ENCODE measurements at places on chromosomes 3 and 15.

DNA sequence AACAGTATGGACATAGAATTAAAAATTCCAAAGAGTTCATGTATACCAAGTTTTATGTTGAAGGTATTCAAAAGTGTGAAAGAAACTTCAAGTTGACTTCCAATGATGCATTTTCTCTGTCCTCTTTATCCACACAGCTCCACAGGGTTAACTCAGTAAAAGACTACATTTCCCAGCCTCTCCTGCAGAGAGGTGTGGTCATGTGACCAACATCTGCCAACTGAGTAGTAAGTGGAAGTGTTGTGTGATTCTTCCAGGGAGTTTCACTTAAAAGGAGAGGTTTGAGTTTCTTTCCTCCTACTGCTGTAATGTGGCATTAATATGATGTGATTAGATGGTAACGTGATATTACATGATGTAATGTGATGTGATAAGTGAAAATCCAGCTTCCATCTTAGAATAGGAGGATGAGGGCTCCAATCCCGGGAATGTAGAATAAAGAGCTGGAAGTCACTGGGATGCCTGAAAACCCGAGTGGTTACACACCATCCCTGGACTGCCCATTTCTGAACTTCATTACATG lies 280.6 kb downstream of the ARRDC4 start:
- no peak for DNase-seq

- DNase-seq, result no peak
Observed at GRCh38 chr3:104635872-104636580, 730.7 kb upstream of the ALCAM start.

- DNase-seq, result no peak
Observed at GRCh38 chr3:178538056-178538455, 1.8 kb downstream of the KCNMB2 start.

DNA sequence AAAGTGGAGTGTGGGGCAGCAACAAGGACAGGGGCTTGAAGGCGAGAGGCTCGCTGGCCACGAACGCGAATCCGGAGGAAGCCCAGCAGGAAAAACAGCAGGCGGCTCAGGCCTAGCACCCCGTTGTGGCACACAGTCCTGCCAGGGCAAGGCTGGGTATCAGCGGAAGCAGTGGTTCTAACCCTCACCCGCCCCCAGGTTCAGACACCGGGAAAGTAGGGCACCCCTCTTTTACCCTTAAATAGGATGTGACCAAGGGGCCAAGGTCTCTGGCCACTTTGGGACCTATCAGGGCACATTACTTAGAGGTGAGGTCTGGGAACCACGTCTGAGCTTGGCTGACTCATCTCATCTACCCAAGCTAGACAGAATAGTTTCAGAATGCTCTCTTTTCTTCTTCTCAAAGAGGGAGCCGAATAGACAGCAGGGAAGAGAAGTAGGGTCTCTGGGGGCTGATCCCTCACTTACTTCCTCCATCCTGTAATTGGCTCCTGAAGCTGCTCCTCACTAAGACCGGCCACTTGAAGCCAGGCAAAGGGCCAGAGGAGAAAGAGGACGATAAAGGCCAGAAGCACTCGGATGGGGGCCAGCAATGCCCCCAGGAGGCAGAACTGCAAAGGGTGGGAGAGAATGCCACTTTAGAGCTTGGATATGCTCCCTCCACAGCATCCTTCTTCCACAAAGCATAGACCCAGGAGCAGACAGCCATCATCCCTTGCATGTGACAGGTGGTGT lies 1.7 kb downstream of the LPCAT4 start:
- DNase-seq, result no peak

GRCh38 chr3:33704891-33705290 lies 13.2 kb downstream of the CLASP2 start:
- DNase-seq, result peak; percentile 19

DNA sequence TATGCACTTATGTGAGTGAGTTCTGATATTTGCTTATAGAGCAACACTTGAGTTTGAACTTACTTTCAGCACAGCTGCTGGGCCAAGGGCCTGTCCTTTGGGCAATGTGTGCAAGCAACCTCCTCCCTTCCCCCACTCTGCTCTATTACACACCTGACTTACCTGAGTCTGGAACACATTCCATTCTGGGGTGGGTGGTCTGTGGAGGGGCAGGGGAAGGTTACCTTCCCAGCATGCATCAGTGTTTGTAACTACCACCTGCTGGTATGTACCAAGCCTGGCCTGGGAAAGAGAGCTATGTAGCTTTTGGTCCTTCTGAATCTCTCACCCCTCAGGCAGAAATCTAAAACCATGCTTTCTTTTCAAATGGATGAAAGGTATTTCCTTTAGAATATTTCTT lies 103.0 kb downstream of the ISL2 start:
- no peak for DNase-seq

GRCh38 chr3:111989061-111989678 lies 9.6 kb upstream of the TAGLN3 start:
- peak; percentile 41 for DNase-seq

DNA sequence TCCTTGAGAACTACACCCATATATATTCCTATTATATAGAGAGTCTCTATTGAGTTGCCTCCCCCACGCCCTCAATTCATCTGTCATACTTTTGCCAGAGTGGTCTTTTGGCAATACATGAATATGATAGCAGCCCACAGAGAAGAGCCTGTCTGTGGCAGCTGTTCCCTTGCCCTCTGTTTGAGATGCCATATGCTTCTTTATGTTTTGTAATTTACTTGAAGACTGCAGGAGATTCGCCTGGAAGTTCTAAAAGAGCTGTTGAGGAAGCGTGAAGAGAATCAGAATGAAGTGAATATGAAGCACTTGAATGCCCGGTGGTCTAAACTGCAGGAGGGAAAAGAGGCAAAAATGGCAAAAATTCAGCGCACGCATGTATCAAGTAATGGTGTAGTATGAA lies 27.2 kb downstream of the CFAP91 start:
- no peak for DNase-seq

GRCh38 chr3:29280404-29281093 lies at the start of gene RBMS3:
TSS of gene RBMS3 (plus strand) at chr3:29281071.
- peak; percentile 94 for DNase-seq

- DNase-seq, result no peak
Observed at GRCh38 chr3:147890114-147890513, 480.9 kb downstream of the ZIC1 start.

GRCh38 chr3:54494209-54494608 lies 371.9 kb downstream of the CACNA2D3 start:
- no peak for DNase-seq

DNA sequence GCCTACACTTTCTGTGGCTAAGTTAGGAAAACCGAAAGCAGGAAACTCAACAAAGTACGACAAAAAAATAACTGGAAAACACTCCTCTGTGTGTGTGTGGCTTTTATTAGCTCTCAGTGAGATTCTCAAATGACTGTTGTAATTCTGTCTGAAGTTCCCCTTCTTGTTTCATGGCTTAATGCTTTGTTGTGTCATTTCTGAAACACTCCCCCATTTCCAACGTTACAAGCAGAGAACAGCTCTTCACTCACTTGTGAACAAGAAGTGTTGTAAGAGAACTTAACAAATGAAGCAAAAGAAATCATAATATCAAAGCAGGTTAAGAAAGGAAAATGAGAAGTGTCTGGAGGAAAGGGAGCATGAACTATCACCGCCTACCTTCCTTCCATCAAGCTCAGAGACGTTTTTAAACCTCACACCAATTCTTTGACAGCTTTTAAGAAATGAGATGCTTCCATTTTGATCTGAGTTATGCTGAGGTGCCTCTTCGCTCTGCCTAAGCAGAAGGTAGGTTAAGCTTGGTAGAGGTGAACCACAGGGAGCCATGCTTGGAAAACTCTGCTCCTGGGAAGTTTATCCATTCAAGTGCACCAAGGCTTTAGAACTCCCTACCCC lies 12.4 kb upstream of the SEC62 start:
- DNase-seq, result no peak

DNA sequence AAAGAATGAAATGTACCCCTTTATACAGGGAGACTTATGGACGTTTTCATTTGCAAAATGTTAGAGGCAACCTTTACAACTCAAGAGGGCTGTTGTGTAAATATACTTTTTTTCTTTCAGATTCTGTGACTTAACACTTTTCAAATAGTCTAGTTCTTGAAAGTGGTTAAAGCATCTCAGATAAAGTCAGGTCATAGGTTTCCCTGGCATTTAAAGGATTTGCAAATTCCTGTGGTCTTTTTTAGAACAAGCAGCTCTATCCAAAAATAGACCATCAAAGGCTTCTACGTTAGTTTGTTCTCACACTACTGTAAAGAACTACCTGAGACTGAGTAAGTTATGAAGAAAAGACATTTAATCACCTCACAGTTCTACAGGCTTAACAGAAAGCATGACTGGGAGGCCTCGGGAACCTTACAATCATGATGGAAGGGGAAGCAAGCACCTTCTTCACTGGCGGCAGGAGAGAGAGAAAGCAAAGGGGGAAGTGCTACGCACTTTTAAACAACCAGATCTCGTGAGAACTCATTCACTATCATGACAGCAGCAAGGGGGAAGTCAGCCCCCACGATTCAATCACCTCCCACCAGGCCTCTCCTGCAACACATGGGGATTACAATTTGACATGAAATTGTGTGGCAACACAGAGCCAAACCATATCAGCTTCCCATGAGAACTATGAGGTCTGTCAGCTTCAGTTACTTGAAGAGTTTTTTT lies 23.3 kb upstream of the GABRR3 start:
- DNase-seq, result peak; percentile 3

- no peak for DNase-seq
Observed at GRCh38 chr3:45665101-45665572, 24.1 kb upstream of the SACM1L start.

GRCh38 chr15:94375997-94376396 lies 144.6 kb downstream of the MCTP2 start:
- no peak for DNase-seq

- DNase-seq, result no peak
Observed at GRCh38 chr3:62110443-62111225, 262.7 kb downstream of the FEZF2 start.

DNA sequence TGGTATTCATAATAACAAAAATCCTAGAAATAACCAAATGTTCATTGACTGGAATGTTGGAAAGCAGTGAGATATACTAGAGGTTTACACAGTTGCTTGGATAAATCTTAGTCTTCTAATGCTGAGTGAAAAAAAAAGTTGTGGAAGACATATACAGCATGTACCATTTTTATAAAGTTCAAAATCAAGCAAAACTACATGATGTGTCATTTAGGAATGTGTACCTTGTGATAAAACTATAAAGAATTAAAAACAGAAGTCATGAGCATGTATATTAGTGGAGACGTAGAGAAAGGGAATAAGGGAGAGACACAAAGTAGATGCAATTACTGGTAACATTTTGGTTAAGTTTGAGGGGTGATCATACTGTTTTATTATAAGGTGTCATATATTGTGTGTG lies 45.2 kb downstream of the FBXL2 start:
- DNase-seq, result no peak

- DNase-seq, result no peak
Observed at GRCh38 chr3:116188231-116188785, 257.0 kb downstream of the LSAMP start.

DNA sequence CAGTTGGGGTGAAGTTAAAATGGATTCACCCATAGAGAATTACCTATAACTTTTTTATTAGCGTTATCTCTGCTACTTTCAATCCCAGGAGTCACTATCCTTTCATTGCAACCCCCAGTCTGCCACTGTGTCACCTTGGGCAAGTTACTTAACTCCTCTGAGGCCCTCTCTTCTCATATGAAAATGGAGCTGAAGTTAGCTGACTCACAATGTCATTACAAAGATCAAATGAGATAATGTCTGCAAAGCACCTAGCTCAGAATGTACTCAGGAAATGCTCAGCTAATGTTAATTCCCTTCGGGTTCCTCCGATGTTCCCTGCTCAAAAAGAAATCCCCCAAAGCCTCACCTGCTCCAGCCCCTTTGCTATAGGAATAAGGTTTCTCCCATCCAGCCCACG lies 50.0 kb downstream of the TRIM42 start:
- DNase-seq, result no peak

GRCh38 chr15:90414408-90415028 lies 26.5 kb downstream of the IQGAP1 start:
- peak; percentile 41 for DNase-seq

GRCh38 chr15:91068966-91069365 lies 31.1 kb upstream of the SV2B start:
- no peak for DNase-seq

DNA sequence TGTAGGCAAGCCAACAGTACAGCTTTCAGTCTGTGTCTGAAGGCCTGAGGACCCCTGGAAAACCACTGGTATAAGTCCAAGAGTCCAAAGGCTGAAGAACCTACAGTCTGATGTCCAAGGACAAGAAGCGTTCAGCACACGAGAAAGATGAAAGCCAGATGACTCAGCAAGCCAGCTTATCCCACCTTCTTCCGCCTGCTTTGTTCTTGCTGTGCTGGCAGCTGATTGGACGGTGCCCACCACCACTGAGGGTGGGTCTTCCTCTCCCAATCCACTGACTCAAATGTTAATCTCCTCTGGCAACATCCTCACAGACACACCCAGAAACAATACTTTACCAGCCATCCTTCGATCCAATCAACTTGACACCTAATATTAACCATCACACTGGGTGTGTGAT lies 59.0 kb upstream of the PDZRN3 start:
- no peak for DNase-seq

DNA sequence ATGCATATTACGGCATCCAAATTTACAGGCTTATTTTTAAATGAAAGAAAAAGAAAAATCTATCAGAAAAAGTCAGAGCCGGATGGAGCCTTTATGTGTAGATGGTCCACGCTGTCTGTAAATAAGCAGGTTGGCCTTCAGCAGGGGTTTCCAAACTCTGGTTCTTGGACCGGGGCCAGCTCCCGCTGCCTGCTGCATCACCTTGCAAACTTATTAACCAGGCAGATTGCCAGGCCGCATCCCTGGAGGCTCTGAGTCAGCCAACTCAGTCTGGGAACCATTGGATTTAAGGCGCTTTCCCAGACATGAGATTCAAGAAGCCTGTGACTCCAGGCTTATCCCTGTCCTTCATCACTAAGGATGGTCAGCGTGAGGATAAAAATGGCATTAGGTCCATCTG lies 212.4 kb downstream of the OPA1 start:
- DNase-seq, result peak; percentile 96

DNA sequence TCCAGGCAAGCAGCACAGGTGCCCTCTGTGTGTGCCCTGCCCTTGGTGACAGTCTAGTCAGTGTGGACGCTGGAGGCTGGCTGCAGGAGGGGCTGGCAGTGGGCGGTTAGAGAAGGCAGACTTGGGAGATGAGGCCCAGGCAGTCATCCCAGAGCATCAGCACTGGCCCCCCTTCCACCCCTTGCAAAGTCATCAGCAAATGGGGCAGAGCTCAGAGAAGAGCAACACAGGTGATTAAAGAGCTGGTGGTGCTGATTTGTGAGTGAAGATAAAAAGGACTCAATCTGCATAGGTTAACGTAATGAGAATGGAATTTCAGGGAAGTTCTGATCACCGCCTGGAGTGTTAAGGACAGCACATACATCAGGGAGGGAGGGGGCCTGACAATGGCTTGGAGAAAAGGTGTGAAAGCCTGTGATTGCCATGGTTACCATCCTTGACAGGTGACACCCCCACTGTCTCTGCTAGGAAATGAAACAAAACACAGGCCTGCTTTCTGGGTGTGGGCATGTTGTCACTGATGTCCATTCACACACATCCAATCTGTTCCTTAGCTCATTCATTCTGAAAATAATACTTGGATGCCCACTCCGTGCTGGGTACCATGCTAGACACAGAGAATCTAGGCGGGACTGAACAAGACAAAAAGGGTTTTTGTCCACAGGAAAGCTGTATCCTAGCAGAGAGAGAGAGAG lies 269.6 kb upstream of the ST8SIA2 start:
- DNase-seq, result no peak

- DNase-seq, result peak; percentile 84
Observed at GRCh38 chr3:149596134-149596770, 61.6 kb downstream of the WWTR1 start.

GRCh38 chr3:8845641-8846040 lies 76.2 kb upstream of the OXTR start:
- DNase-seq, result no peak

Measured in NCI-H226 (cell line).